Suprapubic skin (tissue), 4 donors: ENCODE measurements at places on chromosomes 1 and 21.
A peak's percentile ranks its signal among the peaks of the same experiment; 100 is the strongest.

DNA sequence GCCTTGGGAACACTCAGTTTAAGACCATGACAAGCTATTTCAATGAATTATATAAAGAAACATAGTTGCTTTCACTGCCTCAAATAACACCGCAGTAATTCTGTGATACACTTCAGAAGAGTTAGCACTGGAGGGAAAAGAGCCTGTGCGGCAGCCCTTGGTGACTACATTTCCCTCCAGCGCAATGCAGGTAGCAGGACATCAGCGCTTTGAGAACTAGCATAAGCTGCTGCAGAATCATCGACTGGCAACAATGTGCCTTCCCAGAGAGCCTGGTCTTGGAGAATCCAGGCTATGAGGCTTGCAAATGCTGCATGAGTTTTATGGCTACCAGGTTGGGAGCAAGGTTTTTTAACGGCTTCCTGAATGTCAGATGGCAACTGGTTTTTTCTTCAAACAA is 7.5 kb downstream of the NRIP1 start:
- peaks cover 71% of the 10 kb centered on the region for H3K4me1 ChIP-seq
- no peaks in the 10 kb centered on the region for H3K27me3 ChIP-seq
- no peak for DNase-seq
- no peak overlapping the region for H3K4me3 ChIP-seq
- H3K36me3 ChIP-seq, result no peaks in the 10 kb centered on the region

DNA sequence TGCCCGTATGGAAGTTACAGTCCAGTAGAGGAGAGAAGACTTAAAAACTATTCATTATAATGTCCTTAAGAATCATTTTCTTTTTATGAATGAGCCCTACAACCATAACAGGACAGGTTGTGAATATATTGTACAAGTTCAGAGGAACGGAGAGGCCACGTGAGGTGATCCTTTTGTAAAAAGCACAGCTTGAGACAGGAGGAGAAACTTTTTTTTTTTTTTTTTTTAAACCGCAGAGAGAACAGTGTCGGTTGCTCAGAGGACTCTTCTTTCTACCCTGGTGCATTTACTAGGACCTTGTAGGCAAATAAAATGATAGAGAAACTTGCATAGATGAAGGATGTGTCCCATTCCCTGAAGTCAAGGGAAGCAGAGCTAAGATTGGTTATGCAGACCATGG is 32.1 kb downstream of the DYRK1A start:
- no peak for DNase-seq
- H3K36me3 ChIP-seq, result no peaks in the 10 kb centered on the region
- no peak overlapping the region for H3K27ac ChIP-seq
- no peak overlapping the region for H3K4me3 ChIP-seq

GRCh38 chr1:203509135-203509534 is 15.2 kb downstream of the OPTC start:
- peaks cover 51% of the 10 kb centered on the region for H3K4me1 ChIP-seq
- no peaks in the 10 kb centered on the region for H3K27me3 ChIP-seq
- no peak for DNase-seq
- no peak overlapping the region for H3K27ac ChIP-seq

- H3K27me3 ChIP-seq, result peaks cover 22% of the 10 kb centered on the region
- H3K4me3 ChIP-seq, result no peak overlapping the region
- H3K4me1 ChIP-seq, result peaks cover 14% of the 10 kb centered on the region
- H3K27ac ChIP-seq, result no peak overlapping the region
Measured at GRCh38 chr1:30680429-30680828, 43.0 kb downstream of the MATN1 start.

- H3K36me3 ChIP-seq, result no peaks in the 10 kb centered on the region
- peaks cover 8% of the 10 kb centered on the region for H3K4me1 ChIP-seq
- no peak overlapping the region for H3K27ac ChIP-seq
- no peaks in the 10 kb centered on the region for H3K27me3 ChIP-seq
Measured at GRCh38 chr1:221166559-221167318, 287.5 kb downstream of the HLX start.

- H3K27ac ChIP-seq, result no peak overlapping the region
- H3K4me1 ChIP-seq, result no peaks in the 10 kb centered on the region
- no peaks in the 10 kb centered on the region for H3K36me3 ChIP-seq
- H3K27me3 ChIP-seq, result no peaks in the 10 kb centered on the region
- DNase-seq, result no peak
Measured at GRCh38 chr1:83705091-83705490, 293.8 kb downstream of the TTLL7 start.

GRCh38 chr1:37764888-37765441 is at the start of gene EPHA10:
EPHA10 (minus strand) TSS chr1:37765120; CDS start chr1:37765066, 54 bp downstream.
- no peak within 1 kb of the TSS for H3K4me3 ChIP-seq
- DNase-seq, result no peak
- no peaks in the 10 kb centered on the region for H3K36me3 ChIP-seq
- H3K27me3 ChIP-seq, result peaks cover 90% of the 10 kb centered on the region

DNA sequence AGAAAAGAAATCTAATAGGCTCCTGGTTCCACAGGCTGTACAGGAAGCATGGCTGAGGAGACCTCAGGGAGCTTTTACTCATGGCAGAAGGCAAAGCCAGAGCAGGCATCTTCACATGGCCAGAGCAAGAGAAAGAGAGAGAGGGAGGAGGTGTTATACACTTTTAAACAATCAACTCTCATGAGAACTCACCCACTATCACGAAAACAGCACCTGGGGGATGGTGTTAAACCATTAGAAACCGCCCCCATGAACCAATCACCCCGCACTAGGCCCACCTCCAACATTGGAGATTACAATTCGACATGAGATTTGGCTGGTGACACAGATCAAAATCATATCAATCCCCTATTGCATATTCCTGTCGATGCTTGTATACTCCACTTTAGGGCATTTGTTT is 93.5 kb downstream of the MRPL39 start:
- no peaks in the 10 kb centered on the region for H3K27me3 ChIP-seq
- no peak overlapping the region for H3K4me3 ChIP-seq
- no peak for DNase-seq
- no peaks in the 10 kb centered on the region for H3K36me3 ChIP-seq
- no peaks in the 10 kb centered on the region for H3K4me1 ChIP-seq

GRCh38 chr1:48005253-48006117 is 8.3 kb upstream of the TRABD2B start:
- H3K4me1 ChIP-seq, result no peaks in the 10 kb centered on the region
- H3K4me3 ChIP-seq, result no peak overlapping the region
- H3K36me3 ChIP-seq, result no peaks in the 10 kb centered on the region
- H3K27me3 ChIP-seq, result no peaks in the 10 kb centered on the region
- H3K27ac ChIP-seq, result no peak overlapping the region

DNA sequence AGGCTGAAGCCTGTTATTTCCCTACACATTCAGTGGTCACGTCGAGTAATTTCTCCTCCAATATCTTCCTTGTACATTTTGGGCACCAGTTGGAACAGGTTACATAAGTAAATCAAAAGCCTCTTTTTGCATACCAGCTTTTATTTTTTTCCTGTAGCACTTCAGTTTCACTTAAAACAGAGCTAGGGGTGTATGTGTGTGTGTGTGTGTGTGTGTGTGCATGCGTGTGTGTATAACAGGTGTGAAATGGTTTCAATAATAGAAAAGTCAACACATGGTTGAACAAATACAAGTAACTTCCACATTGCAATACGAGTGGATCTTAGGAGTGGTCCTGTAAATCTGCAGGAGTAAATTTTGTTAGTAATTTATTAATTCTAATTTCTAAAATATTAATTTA is 3.0 kb upstream of the MAN1A2 start:
- no peaks in the 10 kb centered on the region for H3K36me3 ChIP-seq
- H3K4me1 ChIP-seq, result peaks cover 32% of the 10 kb centered on the region
- no peak overlapping the region for H3K27ac ChIP-seq
- no peaks in the 10 kb centered on the region for H3K27me3 ChIP-seq

DNA sequence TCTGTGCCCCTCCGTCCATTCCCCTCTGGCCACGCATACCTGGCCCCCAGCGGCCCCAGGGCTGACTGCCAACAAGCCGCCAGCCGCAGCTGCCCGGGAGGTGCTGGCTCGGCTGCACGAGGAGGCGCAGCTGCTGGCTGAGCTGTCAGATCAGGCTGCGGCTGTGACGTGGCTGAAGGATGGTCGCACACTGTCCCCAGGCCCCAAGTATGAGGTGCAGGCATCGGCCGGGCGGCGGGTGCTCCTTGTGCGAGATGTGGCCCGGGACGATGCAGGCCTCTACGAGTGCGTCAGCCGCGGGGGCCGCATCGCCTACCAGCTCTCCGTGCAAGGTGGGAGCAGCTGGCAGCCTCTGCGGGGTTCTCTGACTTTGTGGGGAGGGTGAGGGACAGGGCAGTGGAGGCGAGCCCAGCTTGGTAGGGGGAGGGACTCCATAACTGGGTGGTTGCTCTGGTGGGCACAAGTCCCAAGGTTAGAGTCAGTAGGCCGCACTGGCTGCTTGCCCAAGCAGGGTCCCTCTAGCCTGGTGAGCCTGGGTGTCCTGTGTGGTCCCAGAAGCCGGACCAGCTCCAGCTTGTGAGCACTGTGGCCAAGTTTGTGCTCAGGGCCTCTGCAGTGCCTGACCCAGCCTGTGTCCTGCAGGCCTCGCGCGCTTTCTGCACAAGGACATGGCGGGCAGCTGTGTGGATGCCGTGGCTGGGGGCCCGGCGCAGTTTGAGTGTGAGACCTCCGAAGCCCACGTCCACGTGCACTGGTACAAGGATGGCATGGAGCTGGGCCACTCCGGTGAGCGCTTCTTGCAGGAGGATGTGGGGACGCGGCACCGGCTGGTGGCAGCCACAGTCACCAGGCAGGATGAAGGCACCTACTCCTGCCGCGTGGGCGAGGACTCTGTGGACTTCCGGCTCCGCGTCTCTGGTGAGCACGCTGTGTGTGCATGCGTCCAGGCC is 8.8 kb downstream of the OBSCN start:
- no peak overlapping the region for H3K27ac ChIP-seq
- peaks cover 10% of the 10 kb centered on the region for H3K27me3 ChIP-seq
- H3K36me3 ChIP-seq, result peaks cover 13% of the 10 kb centered on the region
- peaks cover 19% of the 10 kb centered on the region for H3K4me1 ChIP-seq
- no peak for DNase-seq

- H3K4me3 ChIP-seq, result no peak overlapping the region
- no peak overlapping the region for H3K27ac ChIP-seq
- DNase-seq, result no peak
- H3K27me3 ChIP-seq, result no peaks in the 10 kb centered on the region
- no peaks in the 10 kb centered on the region for H3K36me3 ChIP-seq
Measured at GRCh38 chr1:59396387-59396786, 99.5 kb downstream of the FGGY start.

DNA sequence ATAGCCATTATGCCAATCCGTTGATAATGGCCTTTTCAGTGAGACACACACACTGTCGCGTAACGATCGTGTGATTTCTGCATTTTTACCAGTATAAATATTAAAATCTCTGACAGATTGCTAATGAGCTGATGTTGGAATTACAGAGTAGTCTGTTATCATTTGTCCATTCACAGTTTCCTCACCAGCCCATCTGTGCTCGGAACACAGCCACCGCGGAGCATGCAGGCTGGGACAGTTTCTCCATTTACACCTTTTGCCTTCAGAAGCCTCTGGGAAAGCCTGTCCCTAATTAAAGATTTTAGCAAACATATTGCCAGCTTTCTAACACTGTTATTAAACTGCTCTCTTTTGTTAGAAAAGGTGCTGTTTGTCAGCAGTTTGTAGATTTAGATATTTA is 82.2 kb upstream of the BARHL2 start:
- no peak for DNase-seq
- H3K36me3 ChIP-seq, result no peaks in the 10 kb centered on the region
- H3K27ac ChIP-seq, result no peak overlapping the region
- H3K4me3 ChIP-seq, result no peak overlapping the region
- peaks cover 7% of the 10 kb centered on the region for H3K27me3 ChIP-seq

DNA sequence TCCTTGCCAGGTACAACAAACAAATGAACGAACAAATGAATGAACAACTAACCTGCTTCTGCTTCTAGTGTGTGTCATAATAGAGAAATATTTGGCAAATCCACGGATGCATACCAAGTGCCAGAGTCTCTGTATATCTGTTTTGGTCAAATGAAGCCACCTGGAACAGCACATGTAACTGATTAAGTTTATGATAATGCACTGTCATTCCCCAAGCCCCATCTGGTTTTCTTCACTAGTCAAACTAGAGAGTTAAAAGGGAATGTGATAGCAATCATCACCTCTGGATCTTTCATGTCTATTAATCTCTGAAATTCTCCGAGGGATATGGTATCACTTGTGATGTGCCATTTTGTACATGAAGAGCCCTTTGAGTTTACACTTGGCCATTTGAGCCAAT is 21.0 kb upstream of the SCAF4 start:
- H3K27ac ChIP-seq, result no peak overlapping the region
- H3K4me3 ChIP-seq, result no peak overlapping the region
- H3K36me3 ChIP-seq, result no peaks in the 10 kb centered on the region
- no peaks in the 10 kb centered on the region for H3K4me1 ChIP-seq
- no peaks in the 10 kb centered on the region for H3K27me3 ChIP-seq
- no peak for DNase-seq

DNA sequence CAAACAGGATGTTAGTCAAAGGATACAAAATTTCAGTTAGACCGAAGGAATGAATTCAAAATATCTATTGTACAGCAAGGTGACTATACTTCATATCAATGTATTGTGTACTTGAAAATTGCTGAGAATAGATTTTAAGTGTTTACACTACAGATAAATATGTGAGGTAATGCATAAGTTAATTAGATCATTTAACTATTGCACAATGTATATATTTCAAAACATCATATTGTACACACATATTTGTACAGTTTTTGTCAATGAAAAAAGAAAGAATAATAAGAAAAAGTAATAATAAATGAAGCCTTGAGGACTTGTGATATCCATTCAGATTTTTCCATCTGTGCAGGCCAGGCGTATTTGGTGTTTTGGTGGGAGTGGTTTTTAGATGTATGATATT is 367.4 kb upstream of the SNX7 start:
- no peak for DNase-seq
- no peak overlapping the region for H3K27ac ChIP-seq
- no peaks in the 10 kb centered on the region for H3K4me1 ChIP-seq
- H3K36me3 ChIP-seq, result no peaks in the 10 kb centered on the region
- no peak overlapping the region for H3K4me3 ChIP-seq

- H3K4me1 ChIP-seq, result peaks cover 4% of the 10 kb centered on the region
- H3K27ac ChIP-seq, result no peak overlapping the region
- H3K4me3 ChIP-seq, result no peak overlapping the region
- H3K27me3 ChIP-seq, result peaks cover 9% of the 10 kb centered on the region
- DNase-seq, result no peak
Measured at GRCh38 chr1:204818998-204819397, 51.7 kb upstream of the NFASC start.

GRCh38 chr1:170695955-170696590 is 32.1 kb downstream of the PRRX1 start:
- DNase-seq, result no peak
- H3K4me3 ChIP-seq, result no peak overlapping the region
- H3K4me1 ChIP-seq, result peaks cover 50% of the 10 kb centered on the region
- H3K36me3 ChIP-seq, result no peaks in the 10 kb centered on the region
- H3K27me3 ChIP-seq, result no peaks in the 10 kb centered on the region
- no peak overlapping the region for H3K27ac ChIP-seq

- H3K36me3 ChIP-seq, result no peaks in the 10 kb centered on the region
- peaks cover 99% of the 10 kb centered on the region for H3K4me1 ChIP-seq
- H3K27me3 ChIP-seq, result no peaks in the 10 kb centered on the region
- no peak overlapping the region for H3K27ac ChIP-seq
- H3K4me3 ChIP-seq, result no peak overlapping the region
- DNase-seq, result no peak
Measured at GRCh38 chr1:54328066-54328636, 78.0 kb downstream of the SSBP3 start.

GRCh38 chr1:84297546-84298244 is 3.8 kb upstream of the SAMD13 start:
- no peaks in the 10 kb centered on the region for H3K36me3 ChIP-seq
- peaks cover 42% of the 10 kb centered on the region for H3K4me1 ChIP-seq
- peak overlapping the region; percentile 72 for H3K4me3 ChIP-seq
- no peaks in the 10 kb centered on the region for H3K27me3 ChIP-seq
- H3K27ac ChIP-seq, result peak overlapping the region; percentile 84

- H3K4me1 ChIP-seq, result peaks cover 32% of the 10 kb centered on the region
- H3K4me3 ChIP-seq, result no peak overlapping the region
- no peak overlapping the region for H3K27ac ChIP-seq
- no peak for DNase-seq
- no peaks in the 10 kb centered on the region for H3K36me3 ChIP-seq
Measured at GRCh38 chr1:172184506-172185191, 235.8 kb upstream of the C1orf105 start.
